ENCODE measurements at places on chromosomes 5 and 9. TPM values are rescaled to one million over a fixed set of nuclear protein-coding genes. Genes with fewer than 3 reads are reported as not detected.

The SLC25A51 gene
- total RNA-seq, result 10.0 TPM

DNA sequence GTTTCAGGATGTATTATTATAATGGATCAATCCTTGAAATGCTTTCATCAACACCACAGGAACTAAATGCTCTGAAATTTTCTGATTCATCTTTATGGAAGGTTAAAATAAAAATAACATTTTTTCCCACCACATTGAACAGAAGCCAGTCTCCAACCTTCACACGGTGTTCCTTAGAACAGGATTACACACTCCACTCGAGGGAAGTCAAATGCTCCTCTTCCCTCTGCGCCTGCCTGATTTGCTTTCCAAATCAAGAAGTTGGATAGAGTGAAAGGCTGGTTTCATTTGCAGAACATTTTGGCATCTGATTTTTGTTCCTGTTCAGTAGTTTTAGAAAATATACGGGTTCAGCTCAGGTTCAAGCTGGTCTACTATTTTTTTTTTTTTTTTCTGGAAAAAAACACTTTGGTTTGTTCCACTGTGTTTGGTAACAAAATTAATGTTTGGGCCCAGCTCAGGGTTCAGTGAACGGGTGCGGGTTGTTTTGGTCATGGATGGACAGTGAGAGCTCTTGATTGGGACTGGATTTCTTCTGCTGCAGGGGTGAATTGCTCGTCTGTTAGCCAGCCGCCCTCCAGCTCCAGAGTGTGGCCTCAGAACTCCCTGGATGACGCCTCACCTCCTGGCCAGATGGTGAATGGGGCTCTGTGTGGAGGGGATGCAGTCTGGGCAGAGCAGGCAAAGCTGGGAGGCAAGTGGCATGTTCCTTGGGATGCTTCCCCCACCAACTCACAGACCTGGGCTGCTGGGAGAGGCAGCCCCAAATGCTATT is 82.4 kb upstream of the STC2 start:
- DNase-seq, result no peak

DNA sequence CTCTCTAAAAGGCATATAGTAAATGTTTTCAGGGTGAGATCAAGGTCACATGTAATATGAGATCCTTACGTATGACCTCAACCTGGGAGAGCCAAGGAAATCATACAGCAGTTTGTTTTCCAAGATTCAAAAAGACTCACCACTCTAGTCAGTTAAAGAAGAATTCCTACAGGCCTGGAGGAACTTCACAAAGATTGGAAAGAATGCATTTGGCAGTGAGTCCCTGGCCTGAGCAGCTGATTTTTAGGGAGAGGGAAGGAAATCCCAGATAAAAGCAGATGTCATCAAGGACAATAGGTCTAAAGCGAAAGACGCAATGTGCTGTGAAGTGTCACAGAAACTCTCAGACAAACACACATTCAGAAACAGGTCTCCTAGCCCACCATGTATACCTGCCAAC is 424.0 kb upstream of the ZNF462 start:
- DNase-seq, result no peak

GRCh38 chr5:27034565-27034964 is 3.8 kb downstream of the CDH9 start:
- no peak for DNase-seq

DNA sequence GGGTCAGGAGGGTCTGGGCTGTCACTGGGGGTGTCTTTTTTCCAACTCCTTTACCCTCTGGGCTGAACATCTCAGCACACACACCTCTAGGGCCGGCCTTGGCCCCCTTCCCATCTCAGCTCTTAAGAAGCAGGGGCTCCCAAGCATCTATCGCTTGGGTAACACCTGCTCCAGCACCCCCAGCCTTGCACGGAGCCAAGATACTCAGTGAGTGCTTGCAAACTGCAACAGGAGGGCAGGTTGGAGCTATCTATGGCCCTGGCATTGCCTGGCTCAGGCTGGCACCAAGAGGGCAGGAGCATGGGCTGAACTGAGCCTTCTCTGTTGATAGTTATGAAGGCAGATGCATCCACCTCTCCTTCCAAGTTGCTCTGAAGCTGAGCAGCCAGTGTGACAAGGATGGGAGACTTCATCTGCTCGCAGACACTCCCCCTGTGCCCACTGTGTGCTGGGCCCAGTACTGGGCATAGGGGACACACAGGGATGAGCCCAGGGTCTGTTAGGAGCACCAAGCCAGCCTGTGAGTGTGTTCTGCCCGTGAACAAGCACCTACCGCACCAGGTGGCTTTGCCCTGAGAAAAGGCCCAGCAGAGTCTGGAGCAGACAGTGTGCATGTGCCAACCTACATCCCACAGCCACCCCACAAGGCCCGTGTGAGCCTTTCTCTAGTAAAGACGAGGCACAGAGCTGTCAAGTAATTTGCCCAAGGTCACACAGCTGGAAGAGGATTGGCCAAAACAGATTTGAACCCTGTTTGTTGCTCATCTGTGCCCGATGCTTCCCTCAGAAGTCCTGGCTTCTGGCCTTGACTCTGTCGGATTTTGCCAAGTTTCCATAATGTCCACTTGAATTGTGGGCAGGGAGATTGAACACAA is 58.2 kb downstream of the PHF2 start:
- DNase-seq, result no peak

The EPB41L4A gene
- 0.11 TPM for total RNA-seq

- DNase-seq, result no peak
Measured at GRCh38 chr9:5095795-5096194, 89.6 kb downstream of the INSL6 start.

Measured in SJSA1 (cell line).